Effector memory CD4-positive, alpha-beta T cell (primary cell): ENCODE measurements at places on chromosomes 16 and 17.

GRCh38 chr16:12132290-12132689 lies 155.8 kb downstream of the SNX29 start:
- no peak for DNase-seq

- no peak for DNase-seq
Measured at GRCh38 chr17:39284685-39285084, 58.9 kb upstream of the STAC2 start.

DNA sequence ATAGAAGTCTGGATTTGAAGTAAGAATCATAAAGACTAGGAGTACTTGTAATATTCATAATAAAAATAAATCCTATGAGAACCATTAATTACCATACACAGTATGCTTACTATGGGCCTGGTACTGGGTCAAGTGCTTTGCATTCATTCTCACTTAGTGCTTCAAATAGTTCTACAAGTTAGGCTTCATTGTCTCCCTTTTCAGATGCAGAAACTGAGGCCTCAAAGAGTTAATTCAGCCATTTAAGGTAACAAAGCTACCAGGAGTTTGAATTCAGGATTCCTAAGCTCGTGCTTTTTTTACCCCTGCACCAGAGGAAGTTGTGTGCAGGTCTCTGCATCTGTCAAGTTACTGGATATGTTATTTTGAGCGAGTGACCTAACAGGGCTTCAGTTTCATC lies 1098.4 kb upstream of the EEF2KMT start:
- no peak for DNase-seq

DNA sequence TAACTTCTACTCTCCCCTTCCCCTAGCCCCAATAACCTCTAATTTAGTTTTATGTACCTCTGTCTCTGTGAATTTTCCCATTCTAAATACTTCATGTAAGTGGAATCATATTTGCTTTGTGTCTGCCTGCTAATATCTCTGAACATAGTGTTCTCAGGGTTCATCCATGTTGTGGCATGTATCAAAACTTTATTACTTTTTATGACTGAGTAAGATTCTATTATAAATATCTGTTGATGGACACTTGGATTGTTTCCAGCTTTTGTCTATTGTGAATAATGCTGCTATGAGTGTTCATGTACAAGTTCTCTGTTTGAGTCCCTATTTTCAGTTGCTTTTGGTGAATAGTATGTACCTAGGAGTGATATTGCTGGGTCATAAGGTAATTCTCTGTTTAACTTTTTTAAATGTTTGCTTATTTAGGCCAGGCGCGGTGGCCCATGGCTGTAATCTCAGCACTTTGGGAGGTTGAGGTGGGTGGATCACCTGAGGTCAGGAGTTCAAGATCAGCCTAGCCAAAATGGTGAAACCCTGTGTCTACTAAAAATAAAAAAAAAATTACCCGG lies 92.8 kb downstream of the CHD9 start:
- no peak for DNase-seq

DNA sequence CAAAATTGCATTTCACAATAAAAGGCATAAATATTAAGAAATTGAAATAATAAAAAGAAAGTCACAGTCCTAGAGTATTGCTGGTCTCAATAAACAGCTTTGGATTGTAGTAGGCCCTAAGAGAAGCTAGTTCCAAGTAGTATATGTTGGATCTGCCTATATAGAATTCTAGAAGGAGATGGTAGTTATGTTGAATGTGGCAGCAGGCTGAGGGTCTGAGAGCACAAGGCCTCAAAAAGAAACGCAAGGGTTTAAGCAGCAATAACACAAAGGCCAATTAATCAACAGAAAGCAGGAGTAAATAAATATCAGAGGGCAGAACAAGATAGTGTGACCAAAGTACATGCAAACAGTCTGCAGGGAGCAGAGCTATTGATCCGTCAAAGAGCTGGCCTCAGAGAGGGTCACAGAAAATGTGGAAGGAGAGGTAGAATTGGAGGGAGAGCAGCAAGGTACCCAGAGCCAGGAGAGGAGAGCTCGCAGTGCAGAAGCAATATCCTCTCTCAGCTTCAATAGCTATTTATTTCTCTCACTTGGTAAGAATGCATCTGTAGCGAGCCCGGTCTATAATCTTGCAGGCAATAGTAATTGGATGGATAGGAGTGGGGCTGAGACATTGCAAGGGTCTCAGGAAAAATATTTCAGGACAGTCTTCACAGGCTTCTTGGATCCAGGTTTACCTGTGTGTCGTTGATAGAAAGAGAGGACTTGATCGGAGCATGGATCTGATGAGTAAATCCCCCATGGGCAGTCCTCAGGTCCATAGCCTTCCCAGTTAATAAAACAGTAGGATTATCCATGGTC lies 25.1 kb upstream of the MED13 start:
- no peak for DNase-seq

DNA sequence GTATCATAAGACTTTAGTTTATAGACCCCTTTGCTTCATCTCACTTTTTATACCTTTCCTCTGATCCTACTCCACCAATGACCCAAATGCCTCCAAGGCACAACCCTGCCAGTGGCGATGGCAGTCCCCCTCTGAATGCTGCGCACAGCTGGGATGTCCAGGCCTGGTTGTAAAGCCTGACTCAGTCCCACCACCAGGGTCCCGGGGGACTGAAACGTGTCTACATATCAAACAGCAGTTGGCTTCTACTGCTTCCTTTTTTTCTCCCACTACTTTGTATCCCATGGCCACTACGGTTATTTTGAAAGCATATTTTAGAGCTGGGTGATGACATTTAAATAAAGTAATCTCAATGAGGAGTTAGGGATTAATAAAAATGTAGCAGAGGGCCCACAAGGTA lies 329.8 kb upstream of the PSMD7 start:
- DNase-seq: no peak
